ENCODE measurements at places on chromosomes 11 and 22.

- DNase-seq = no peak
Observed at GRCh38 chr11:58574881-58575280, 775 bp downstream of the LPXN start.

DNA sequence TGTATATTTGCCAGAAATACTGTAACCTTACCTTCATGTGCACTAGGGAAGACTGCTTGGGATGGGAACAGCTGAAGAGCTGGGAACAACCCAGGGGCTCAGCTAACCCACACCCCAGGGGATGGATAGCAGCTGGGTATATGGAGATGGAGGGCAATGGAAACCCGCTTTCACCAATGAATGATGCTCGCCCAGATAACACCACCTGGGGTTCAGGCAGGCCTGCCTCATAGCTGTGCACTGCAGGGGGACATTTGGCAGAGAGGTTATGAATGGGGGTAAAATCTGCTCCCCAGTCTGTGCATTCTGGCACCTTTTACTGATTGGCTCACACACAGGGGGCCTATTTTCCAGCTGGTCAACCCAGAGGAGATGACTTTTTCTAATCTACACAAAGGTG is 170.7 kb downstream of the CHST1 start:
- no peak for DNase-seq

GRCh38 chr11:57335023-57335342 is 709 bp downstream of the SSRP1 start:
- DNase-seq = no peak

GRCh38 chr22:37634417-37634924 is 5.0 kb upstream of the SH3BP1 start:
- no peak for DNase-seq

DNA sequence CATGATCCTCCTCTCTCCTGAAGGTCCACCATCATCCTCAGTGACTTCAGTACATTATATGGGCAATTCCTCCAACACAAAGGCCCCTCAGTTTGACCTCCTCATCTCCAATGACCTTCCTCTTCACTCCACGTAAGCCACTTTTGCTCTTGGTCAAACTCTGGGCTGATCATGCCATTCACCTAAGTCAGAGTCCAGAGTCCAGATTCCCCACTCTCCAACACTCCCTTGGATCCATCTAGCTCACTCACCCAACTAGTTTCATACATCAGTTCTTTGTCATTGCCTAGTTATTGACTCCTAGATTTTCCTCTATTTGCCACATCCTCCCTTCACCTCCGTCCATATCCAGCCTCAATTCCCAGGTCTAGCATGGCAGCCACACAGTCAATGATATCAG is 30.5 kb upstream of the TTC12 start:
- no peak for DNase-seq

- DNase-seq = no peak
Observed at GRCh38 chr22:27492566-27493201, 308.9 kb downstream of the MN1 start.

DNA sequence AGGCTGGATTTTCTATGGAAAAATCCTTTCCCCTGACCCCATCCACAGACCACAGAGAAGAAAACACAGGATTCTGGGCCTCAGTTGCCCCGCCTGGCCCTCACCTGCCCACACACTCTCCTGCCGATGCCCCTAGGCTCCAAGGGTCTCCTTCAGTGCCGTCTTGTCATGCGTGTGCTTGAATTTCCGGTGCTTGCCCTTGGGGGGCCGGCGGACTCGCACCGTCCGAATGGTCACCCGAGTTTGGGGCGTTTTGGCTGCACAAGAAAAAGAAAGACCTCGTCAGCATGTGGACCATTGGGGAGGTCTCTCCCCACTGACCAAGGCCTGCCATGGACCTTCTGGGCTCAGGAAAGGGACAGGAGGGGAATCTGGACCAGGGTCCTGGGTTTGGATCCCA is 19.2 kb downstream of the PDGFB start:
- no peak for DNase-seq

GRCh38 chr11:2576111-2576510 is 123.7 kb downstream of the KCNQ1OT1 start:
- no peak for DNase-seq

- DNase-seq = peak; percentile 51
Observed at GRCh38 chr11:17598700-17599459, 51.8 kb downstream of the OTOG start.

DNA sequence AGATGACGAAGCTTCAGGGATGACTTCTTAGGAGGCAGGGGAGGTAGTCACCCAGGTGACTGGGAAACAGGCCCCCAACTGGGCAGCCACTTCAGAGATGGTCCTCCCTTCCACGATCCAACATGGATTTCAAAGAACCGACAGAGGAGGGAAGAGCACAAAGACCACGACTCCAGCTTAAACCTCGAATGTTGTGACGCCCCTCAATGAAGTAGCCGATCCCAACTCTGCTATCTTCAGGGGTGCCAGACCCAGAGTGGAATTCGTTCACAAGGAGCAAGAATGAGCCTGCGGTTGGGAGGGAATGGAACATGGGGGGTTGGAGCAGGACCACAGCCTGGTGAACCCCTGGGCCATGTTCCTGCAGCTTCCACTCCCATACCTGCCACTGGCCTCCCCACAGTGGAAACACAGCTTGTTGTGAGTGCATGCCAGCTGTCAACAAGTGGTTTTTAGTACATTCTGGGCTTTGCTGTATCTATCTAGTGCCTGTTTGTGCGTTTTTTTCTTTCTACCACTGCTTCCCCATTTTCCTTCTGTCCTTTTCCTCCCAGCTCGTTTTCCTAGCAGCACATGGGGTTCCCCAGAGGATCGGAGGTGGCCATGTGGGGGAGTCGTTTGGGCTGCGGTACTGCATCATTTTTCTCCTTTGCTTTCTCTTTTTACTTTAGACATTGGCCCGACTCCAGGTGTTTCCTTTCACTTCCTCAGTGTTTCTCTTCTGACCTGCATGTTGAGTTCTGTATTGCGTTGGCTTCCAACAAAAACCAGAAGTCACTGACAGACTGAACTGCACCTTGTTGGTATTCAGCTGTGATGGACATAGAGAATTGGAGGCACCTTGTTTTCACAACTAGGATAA is 65.8 kb downstream of the MORC2 start:
- no peak for DNase-seq

- DNase-seq = no peak
Observed at GRCh38 chr11:47509077-47509536, 43.8 kb downstream of the CELF1 start.

DNA sequence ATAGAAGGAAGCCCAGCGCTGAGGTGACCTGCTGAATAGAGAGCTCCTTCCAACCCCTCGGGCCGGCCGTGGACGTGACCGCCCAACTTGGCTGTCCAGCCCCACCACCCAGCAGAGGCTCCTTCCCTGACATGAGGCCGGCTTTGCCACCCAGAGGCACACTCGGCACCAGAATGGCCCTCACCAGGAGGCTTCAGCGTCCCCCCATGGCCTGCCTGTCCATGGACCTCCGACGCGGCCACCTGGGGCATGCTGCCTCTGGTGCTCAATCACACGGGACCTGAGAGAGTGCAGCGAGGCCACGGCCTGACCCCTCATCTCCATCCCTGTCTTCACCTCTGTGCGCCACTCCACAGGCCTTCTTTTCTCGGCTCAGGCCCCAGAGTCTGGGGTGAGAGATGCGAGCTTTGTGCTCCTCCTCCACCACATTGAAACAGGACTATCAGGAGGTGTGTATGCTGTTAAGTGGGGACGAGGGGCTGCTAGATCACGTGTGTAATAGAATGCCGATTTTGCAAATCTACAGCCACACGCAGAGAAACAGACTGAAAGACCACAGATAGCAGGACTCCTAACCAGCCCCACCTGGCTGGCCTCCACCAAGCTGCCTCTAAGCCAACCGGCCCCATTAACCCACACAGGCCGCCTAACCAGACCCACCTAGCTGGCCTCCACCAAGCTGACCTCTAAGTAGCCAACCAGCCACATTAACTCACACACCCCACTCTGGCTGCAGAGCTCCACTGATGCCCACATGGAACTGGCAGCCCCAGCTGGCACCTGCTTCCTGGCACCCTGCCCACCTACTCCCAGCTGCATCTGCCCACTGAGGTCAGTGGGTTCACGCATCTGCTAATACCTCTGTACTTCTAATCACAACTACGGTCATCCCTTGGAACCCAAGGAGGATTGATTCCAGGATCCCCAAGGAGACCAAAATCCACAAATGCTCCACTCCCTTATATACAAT is 20.7 kb downstream of the LINC01488 start:
- no peak for DNase-seq

GRCh38 chr11:82270870-82271269 is 462.8 kb downstream of the FAM181B start:
- no peak for DNase-seq

- no peak for DNase-seq
Observed at GRCh38 chr11:10410844-10411200, 44.2 kb upstream of the AMPD3 start.

DNA sequence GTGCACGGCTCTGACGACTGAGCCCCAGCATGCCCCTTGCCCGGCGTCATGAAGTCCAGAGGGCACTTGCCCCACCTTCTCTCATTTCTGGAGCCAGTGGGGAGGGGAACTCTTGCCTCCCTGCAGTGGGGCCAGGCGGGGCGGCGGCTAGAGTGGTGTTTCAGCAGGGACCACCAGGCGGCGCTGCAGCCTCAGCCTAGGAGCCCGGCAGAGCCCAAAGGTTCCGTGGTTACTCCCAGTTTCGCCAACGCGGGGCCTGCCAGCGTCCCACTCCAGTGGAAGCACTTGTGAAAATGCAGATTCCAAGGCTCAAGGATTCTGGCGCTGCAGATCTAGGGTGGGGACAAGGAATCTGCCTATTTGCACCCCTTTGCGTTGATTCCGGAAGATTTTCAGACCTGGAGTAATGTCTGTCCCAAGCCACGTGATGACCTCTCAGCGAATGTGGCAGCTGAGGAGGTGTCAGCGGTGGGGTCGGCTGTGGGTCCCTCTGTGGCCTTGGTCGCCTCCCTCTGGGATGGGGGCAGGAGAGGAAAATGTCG is 55.7 kb downstream of the CD82 start:
- DNase-seq = peak; percentile 89

DNA sequence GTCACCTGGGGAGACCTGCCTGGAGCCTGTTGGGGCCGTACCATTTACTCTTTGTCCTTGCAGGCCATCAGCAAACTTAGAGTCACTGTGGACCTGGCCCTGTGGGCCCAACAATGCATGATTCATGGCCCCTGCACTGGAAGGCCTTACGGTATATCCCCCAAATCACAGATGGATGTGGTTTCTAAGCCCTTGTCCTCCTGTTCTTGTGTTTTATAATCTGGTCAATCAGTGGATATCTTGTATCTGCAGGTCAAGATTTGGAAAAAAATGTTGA is 6.2 kb downstream of the TSKU start:
- no peak for DNase-seq

GRCh38 chr22:50016988-50017700 is 4.6 kb upstream of the IL17REL start:
- DNase-seq = no peak

GRCh38 chr11:65766535-65766934 is 14.2 kb downstream of the AP5B1 start:
- DNase-seq = peak; percentile 24

- no peak for DNase-seq
Observed at GRCh38 chr11:11640996-11641395, 19.2 kb upstream of the GALNT18 start.

DNA sequence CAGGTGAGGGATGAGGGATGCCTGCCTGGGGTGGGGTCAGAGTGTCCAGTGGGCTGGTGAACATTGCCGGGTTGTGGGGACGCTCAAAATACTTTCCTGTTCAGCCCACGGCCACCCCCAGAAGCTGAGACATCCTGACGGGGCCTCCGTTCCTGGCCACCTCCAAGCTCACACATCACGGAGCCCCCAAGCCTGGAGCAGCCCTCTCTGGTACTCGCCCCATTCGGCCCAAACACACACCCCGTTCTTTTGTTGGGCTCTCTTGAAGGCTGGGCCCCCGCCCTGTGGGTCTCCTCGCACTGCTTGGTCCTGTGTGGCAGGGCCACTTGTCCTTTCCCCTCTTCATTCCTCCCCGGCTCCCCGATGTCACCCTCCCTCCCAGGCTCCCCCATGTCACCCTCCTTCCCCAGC is 442.6 kb downstream of the TBC1D22A start:
- DNase-seq = no peak

DNA sequence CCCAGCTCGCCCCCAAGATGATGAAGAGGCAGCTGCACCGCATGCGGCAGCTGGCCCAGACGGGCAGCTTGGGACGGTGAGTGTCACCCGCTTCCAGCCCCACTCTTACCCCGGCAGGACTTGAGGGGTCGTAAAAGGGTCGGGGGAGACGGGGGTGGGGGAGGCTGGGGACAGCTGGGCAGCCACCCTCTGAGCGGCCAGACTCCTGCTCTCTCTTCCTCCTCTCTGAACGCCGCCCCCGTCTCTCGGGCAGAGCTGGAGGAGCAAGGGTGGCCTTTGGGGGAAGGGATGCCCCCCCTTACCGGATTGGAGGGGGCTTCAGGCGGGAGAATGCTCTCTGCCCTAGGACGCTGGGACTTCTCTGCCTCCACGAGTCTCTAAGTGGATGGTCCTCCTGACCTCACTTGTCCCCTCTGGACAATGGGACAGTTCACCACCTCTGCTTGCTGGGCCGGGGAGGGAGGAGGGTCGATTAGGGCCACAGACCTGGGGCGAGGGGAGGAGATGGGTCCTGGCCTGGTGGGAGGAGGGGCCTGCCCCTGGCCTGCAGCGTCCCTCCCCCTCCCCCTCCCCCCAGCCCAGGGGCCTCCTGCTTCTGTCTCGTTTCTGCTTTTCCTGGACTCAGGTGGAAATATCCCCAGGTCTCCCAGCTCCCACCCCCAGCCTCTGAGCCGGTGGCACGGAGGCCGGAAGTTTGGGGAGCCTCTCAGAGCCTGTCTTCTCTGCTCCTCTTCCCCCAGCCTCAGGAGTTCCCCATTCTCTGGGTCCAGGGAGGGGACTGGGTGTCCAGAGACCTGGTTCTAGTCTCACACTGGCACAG is 512 bp downstream of the SH3BP1 start:
- peak; percentile 39 for DNase-seq

DNA sequence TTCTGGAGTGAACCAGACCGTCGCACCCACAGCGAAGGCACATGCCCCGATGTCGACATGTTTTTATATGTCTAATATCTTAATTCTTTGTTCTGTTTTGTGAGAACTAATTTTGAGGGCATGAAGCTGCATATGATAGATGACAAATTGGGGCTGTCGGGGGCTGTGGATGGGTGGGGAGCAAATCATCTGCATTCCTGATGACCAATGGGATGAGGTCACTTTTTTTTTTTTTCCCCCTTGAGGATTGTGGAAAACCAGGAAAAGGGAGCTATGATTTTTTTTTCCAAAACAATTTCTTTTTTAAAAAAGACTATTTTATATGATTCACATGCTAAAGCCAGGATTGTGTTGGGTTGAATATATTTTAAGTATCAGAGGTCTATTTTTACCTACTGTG is 49.2 kb upstream of the OR4B1 start:
- DNase-seq = no peak

GRCh38 chr11:90874986-90875385 is 652.1 kb upstream of the CHORDC1 start:
- no peak for DNase-seq

- no peak for DNase-seq
Observed at GRCh38 chr11:123168241-123168640, 26.8 kb downstream of the CLMP start.

GRCh38 chr11:126647735-126648134 is 292.2 kb downstream of the ST3GAL4 start:
- peak; percentile 12 for DNase-seq

Measured in muscle of back (tissue), 13 donors.